Right ventricle myocardium inferior (tissue), 1 donor: ENCODE measurements at places on chromosomes 3 and 15. TPM values are rescaled to one million over a fixed set of nuclear protein-coding genes. Genes with fewer than 3 reads are reported as not detected.

DNA sequence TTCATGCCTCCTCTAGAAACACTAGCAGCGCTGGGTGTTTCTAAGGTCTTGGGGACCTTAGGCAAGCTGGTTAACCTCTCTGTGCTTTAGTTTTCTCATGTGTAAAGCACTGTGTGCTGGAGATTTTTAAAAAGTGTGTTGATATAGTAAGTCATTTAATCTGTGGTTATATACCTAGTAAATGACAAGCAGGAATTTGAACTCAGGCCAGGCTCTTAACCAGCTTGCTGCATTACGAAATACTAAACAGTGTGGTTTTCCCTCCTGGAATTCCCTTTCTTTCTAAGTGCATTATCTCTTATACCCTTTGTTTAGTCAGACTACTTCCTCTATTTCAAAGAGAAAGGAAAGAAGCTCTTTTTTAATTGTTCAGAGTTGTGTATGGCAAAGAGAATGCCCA lies 26.5 kb downstream of the NEO1 start:
- DNase-seq, result no peak

DNA sequence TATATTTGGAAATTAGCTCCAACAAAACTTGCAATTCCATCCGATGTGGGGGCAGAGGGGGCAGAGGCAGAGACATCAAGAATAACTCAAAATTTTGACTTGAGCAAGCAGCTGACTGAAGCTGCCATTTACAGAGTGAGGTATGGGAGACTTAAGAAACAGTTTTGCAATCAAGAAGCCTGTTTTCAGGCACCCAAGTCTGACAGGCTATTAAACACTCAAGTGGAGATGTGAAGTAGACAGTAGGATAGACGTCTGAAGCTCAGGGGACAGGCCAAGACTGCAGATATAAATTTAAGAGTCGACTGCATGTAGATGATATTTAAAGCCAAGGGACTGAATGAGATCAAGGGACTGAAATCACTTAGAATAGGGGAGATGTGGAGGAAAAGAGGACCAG lies 9.9 kb upstream of the SH3BP5 start:
- no peak for DNase-seq

GRCh38 chr3:150329408-150329807 lies 78.7 kb upstream of the TSC22D2 start:
- no peak for DNase-seq

DNA sequence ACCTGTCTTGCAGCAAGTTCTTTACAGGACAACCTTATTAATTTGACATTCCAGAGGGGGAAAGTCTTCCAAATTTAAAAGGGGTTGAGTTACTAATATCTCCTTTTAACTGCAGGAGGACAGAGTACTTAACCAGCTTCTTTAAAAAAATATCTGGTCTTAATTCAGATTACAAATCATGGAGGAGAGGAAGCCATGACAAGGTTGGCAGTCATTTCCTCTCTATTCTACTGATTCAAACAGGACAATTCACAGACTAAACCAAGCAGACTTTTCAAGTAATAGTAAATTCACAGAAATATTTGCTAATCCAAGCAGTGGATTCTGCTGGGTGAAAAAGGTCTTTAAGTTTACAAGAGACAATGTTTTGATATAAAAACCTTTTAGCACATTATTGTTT lies 185.3 kb downstream of the CFAP20DC start:
- no peak for DNase-seq

The MAGEL2 gene
- total RNA-seq, result not detected

The NEO1 gene
- total RNA-seq, result 13.4 TPM

DNA sequence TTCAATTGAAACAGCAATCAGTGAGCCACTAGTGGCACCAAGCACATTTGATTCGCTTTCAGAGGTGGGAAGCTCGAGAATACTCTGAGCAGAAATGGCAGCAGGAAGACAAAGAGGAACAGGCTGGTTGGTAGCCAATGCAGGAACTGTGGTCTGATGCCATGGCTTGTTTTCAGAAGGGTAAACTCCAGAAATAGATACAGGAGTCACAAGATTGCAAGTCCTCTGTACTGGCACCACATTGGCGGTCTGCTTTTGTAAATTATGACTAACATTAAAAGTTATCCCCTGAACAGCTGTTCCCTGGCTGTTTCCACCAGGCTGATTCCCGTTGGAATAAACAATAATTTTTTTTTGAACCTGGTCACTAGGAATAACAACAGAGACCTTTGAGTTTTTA lies 35.5 kb downstream of the USF3 start:
- no peak for DNase-seq

The SNTN gene
- total RNA-seq, result not detected

- no peak for DNase-seq
These were observed 65.5 kb upstream of the FILIP1L start for GRCh38 chr3:100179692-100180349.

The SOX2 gene
- total RNA-seq, result 0.27 TPM

DNA sequence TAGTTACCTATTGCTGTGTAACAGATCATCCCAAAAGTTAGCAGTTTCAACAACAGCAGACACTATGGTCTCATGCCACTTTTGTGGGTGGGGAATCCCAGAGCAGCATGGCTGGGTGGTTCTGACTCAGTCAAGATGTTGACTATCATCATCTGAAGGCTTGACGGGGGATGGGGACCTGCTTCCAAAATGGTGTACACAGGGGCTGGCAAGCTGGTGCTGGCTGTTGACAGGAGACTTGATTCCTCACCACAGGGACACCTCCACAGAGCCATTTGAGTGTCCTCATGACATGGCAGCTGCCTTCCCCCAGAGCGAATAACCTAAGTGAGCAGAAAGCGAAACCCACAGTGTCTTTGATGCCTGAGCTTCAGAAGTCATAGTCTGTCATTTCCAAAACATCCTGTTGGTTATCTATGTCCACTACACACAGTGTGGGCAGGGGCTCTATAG lies 19.1 kb downstream of the DNAJB8 start:
- no peak for DNase-seq

DNA sequence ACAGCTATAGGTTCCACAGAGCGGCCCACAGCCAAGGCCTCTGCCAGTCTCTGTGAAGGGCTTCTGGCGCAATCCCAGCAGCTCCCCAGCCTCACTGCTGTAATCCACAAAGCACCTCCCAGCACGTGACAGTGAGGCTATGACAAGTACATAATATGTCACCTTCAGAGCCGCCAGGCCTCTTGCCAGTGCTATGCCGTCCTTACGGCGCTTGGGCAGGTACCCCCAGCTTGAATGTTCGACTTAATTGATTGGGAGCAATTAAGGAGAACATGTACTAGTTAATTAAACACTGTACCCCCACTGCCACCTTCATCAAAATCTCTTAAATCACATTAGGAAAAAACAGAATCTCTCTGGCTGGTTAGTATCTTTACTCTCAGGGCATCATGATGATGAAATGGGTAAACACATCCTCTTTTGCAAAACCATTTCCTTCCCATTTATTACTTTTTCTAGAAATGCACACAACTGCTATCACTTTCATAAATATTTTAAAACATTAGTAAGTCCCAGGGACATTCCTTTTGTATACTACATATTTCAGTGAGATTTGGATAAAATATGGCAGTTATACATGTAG lies 169.9 kb downstream of the XXYLT1 start:
- DNase-seq, result peak; percentile 87

The MORC1 gene
- total RNA-seq, result not detected

DNA sequence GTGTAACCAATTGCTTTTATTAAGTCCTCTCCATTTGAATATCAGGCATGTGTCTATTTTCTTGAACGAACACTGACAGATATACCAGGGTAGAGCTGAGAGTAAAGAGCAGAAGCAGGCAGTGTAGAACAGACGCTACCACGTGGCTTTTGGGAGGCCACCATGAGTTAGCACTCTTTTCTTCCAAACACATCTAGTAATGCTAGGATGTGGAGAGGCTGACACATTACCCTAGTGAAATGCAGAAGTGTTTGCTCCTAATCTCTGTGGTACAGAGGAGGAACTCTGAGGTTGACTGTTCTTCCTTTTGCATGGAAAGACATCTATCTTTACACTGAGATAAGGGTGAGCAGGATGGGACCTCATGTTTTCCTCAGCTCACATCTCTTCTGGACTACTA lies 216.3 kb downstream of the SATB1 start:
- DNase-seq, result no peak

- no peak for DNase-seq
These were observed 45.0 kb downstream of the TIGIT start for GRCh38 chr3:114338651-114339357.

DNA sequence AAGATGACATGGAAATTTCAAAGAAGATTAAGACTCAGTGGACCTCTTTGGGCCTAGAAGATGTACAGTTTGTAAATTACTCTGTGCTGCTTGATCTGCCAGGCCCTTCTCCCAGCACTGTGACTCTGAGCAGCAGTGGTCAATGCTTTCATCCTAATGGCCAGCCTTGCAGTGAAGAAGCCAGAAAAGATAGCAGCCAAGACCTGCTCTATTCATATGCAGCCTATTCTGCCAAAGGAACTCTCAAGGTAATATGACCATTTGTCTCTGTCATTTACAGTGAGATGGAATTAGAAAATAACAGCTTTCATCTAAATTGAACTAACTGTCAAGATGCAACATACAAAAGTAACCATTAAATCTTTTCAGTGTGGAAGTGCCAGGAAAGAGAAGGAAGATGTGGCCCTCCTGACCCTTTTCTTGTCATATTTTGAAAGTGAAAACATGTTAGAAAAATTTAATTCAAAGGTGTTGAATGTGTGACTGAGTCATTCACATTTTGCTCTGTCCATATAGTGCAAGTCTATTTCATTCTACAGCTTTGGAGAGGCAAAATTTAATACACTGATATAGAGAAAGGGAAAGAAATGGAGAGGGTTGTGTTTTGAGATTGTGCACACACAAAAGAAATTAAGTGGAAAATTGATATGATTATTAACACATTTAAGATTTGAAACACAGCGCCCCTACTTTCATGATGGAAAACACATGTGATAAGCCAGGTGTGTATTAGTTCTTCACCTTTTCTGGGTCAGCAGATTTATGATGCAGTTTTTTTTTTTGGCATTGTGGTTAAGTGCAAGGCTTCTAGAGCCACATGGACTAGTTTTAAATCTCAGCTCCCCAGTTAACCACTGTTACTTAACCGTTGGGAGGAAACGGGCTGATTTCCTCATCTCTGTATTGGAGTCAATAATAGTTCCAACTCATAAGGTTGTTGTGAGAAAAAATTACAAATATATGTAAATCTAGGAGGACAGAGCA lies 375.1 kb downstream of the NAALADL2 start:
- DNase-seq, result no peak

GRCh38 chr15:26670116-26670515 lies 102.8 kb downstream of the GABRB3 start:
- no peak for DNase-seq

The HRG gene
- not detected for total RNA-seq

The GPR149 gene
- total RNA-seq, result not detected

The CASR gene
- total RNA-seq, result not detected

GRCh38 chr3:60220768-60221167 lies 1030.5 kb downstream of the FHIT start:
- DNase-seq, result no peak

DNA sequence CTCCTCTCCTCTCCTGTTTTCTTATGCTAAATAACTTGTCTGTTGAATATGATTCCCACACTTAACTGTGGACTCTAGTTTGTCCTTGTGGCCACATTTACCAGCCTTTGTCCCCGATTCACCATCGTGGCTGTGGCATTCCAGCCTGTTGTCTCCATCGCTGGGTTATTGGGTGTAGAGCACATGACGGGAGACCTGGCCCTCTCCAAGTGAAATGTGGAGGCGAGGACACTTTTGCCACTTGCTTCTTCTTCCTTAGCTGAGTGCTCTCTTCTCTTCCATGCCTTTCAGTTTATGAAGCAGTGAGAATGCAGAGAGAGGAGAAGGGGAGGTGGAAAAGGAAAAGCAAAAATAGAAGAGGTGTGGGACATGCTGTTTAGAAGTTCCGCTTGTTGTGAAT lies 61.5 kb upstream of the SAMMSON start:
- DNase-seq, result no peak

- DNase-seq, result no peak
These were observed 43.6 kb downstream of the HMG20A start for GRCh38 chr15:77464129-77464865.

The ENTPD3 gene
- total RNA-seq, result 0.11 TPM

The CLDN18 gene
- total RNA-seq, result not detected

The PPP2R3A gene
- total RNA-seq, result 107 TPM

- no peak for DNase-seq
These were observed 1.8 kb downstream of the LIMD1 start for GRCh38 chr3:45596290-45596791.

The SQOR gene
- 21.5 TPM for total RNA-seq

The CLK3 gene
- 47.3 TPM for total RNA-seq

DNA sequence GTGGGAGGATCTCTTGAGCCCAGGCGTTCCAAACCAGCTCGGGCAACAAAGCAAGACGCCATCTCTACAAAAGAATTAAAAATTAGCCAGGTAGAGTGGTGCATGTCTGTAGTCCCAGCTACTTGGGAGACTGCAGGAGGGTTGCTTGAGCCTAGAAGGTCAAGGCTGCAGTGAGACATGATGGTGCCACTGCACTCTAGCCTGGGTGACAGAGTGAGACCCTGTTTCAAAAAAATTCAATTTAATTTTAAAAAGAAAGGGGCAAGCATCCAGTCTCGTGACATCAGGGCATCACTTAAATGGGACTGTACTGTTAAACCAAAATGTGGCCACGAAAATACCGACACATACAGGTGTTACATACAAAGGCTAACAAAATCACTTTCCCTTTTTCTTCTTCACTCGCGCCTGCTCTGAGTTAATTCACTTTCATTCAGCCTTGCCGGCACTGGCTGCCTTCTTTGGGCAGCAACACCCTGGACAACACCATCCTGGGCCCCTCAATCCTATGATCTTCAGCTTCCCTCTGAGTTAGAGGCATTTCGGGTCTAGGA lies 121.7 kb downstream of the LIPC start:
- DNase-seq, result no peak

- DNase-seq, result no peak
These were observed 36.9 kb downstream of the SLC35A5 start for GRCh38 chr3:112598731-112599130.

GRCh38 chr15:38369936-38370478 lies 83.9 kb upstream of the FAM98B start:
- DNase-seq, result no peak

The ITGA11 gene
- 32.6 TPM for total RNA-seq

The ACSBG1 gene
- 0.14 TPM for total RNA-seq

The PRSS50 gene
- 0.11 TPM for total RNA-seq

GRCh38 chr3:100902572-100902971 lies 90.6 kb downstream of the ABI3BP start:
- no peak for DNase-seq

DNA sequence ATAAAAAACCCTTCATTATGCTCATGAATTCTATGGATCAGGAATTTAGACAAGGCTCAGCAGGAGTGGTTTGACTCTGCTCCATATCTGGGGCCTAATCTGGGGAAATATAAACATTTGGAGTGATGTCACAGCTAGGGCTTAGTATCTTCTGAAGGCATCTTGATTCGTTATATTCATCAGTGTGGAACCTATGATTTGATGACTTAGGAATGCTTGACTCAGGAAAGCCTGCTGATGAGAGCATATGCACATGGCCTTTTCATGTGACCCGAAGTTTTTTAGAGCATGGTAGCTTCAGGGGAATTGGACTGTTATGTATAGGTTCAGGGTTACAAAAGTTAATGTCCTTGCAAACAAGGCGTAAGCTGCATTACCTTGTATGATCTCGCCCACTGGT lies 184.9 kb upstream of the LRRC3B start:
- no peak for DNase-seq

The ACTC1 gene
- 15,626 TPM for total RNA-seq

The MME gene
- total RNA-seq, result 4.8 TPM

GRCh38 chr15:65857718-65858402 lies 11.4 kb upstream of the RAB11A start:
- DNase-seq, result no peak

The TEX55 gene
- not detected for total RNA-seq
